ENCODE measurements at places on chromosomes 6 and 20.
A peak's percentile ranks its signal among the peaks of the same experiment; 100 is the strongest.

DNA sequence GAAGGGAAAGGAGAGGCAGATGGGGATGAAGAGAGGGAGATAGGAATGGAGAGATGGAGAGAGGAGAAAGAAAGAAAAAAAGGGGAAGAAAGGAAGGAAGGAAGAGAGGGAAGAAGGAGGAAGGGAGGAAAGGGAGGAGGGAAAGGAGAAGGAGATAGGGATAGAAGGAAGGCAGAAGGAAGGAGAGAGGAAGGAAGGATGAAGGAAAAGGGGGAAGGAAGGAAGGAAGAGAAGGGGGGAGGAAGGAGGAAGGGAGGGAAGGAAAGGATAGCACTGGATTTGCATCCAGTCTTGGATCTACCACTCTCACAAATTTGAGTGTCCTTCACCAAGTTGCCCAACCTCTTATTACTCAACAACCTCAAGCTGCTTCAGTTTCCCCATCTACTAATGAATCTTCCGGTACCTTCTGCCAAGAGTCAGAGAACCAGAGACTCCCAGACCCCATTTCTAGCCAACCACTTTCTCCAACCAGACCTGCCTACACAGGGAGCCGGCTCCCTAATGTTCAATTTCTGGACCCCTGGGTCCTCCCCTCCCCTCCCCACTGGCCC is 79.7 kb upstream of the FOXP4 start:
- no peak for DNase-seq

- DNase-seq: no peak
These were observed 1.6 kb downstream of the SMPDL3A start for GRCh38 chr6:122790423-122791309.

DNA sequence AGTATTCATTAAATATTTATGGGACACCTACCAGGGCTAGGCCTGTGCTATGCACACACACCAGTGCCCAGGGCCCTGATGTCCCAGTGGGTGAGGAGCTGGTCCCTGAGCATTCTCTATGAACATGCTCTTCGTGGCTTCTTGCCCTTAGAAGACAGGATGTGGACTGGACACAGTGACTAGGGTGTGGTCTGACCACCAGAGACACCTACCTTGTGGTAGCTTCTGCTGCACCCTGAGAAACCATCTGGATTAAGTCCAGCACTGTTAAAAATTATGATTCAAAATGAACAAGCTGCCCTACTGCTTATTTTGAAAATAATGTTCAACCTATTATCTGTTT is 112.9 kb upstream of the RPS6KA2 start:
- no peak for DNase-seq

DNA sequence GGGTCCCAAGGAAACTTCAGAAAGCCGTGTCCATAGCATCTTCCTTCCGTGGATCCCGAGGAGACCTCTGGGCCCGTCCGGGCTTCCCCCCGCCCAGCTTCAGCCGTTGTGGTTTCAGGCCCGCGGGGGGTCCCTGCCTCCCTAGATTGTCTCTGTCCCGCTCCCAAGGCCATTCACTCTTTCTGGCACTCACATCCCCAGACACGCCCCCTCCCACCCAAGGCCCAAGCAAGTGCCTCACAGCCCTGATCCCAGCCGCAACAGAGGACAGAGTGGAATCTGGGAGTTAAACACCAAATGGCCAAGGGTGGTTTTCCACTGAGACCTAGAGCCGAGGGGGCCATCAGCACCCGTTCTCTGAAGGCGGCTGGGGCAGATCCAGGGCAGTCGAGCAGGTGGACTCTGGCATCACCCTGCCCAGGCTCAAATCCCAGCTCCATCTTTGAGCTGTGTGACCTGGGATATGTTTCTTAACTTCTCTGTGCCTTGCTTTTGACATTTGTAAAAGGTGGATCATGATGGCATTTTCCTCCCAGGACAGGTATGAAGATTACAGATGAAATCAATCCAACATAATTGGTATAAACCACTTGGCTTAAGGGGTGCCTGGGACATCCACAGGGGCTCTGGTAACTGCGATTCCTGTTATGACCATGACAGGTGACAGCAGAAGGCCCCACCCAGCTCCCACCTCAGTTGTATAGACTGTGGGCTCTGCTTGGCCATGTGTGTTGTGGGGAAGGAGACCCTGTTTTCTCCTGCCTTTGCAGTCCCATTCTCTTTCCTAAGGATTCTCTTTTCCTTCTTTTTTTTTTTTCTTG is 48.1 kb downstream of the CTCFL start:
- no peak for DNase-seq

GRCh38 chr6:3280091-3280490 is 21.3 kb downstream of the PSMG4 start:
- no peak for DNase-seq

DNA sequence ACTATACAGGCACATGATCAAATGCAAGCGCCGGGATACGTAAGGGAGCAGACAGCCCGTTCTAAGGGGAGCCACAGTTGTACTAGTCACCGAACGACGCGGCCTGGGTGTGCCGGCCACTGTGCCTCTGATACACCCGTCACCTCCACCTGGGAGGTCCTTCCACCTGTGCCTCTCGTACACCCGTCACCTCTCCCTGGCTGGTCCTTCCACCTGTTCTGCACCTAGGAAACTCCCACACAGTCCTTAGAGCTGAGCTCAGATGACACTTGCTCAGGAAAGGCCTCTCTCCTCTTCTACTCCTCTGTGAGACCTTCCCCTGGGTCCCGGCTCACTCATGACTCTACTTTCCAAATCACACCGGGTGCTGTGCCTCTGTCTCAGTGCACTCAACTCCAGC is 245.0 kb downstream of the TTLL2 start:
- DNase-seq: no peak

- no peak for DNase-seq
These were observed 32.2 kb downstream of the OPRM1 start for GRCh38 chr6:154071236-154071635.

DNA sequence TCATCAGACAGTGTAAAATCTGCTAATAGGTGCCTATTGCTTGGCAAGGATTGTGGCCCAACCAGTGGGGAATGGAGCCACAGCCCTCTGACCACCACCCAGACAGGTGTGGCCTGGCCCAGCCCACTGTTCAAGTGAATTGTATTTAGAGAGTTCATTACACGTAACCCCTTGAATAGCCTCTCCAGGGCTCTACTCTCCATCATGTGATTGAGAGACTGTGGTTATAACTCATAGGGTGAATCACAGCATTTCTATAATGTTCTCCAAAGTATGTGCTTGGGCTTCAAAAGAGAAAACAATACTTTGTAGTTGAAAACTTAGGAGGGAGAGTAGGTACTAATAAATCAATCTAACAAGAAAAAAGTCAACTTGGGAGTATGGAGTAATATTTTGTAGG is 38.4 kb downstream of the ALDH8A1 start:
- no peak for DNase-seq

DNA sequence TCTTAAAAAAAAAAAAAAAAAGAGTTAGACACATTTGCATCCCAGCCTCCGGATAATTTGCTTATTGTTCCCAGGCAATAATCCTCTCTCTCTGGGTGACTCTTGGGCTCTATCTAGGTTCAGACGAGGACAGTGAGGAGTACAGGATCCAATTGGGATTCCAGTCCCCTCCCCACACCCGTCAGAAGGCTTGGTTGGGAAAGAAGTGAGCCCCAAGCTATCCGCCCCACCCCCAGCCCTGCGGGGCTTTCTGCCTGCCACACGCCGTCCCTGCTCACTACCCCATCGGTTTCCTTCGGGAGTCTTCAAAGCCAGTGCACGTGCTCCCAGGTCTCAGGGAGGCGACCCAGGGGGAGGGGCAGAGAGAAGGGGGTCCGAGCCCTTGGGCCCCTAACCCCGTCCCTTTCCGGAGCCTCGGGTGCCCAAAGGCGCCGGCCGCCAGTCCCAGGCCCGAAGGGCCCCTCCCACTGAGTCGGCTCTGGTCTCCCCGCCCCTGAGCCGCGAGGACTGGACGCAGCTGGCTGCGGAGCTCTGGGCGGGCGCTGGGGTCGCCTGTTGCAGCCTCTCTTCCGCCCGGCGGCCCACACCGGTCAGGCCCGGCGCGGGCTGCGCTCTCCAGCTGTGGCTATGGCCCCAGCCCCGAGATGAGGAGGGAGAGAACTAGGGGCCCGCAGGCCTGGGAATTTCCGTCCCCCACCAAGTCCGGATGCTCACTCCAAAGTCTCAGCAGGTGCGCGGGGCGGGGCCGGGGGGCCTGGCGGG is 2.5 kb downstream of the MYMX start:
- DNase-seq: peak; percentile 15

- no peak for DNase-seq
These were observed 22.4 kb downstream of the MRS2 start for GRCh38 chr6:24425091-24425490.

- no peak for DNase-seq
These were observed 108.4 kb upstream of the SLC22A23 start for GRCh38 chr6:3565291-3565690.

DNA sequence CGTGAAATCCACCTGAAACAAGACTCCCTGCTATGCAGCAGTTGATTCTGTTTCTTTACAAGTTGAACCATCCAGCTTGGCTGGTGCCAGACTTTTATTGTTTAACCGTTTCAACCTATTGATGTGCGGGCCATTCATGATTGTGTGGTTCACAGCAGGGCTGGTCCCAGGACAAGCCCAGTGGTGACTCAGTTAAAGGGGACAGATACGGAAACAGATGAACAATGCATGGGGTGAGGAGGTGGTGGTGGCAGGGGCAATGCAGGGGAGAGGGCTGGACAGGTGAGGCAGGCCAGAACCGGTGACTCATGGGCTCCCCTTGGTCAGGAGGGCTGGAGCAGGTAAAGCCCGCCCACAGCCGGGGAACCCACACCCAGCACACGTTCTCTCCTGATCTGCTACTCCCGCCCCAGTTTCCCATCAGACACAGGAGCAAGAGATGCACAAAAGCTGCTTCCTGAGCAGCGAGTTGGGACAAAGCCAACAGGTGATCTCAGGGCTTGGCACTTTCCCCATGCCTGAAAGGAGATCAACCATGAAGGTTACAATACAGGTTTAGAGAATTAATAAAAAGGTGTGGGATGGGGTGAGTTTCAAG is 232.2 kb downstream of the LY86 start:
- no peak for DNase-seq

- no peak for DNase-seq
These were observed 84.6 kb downstream of the KIF16B start for GRCh38 chr20:16488616-16489015.

GRCh38 chr20:53708129-53708968 is 114.7 kb upstream of the ZNF217 start:
- peak; percentile 24 for DNase-seq

GRCh38 chr6:54579011-54579410 is 267.6 kb upstream of the FAM83B start:
- no peak for DNase-seq

DNA sequence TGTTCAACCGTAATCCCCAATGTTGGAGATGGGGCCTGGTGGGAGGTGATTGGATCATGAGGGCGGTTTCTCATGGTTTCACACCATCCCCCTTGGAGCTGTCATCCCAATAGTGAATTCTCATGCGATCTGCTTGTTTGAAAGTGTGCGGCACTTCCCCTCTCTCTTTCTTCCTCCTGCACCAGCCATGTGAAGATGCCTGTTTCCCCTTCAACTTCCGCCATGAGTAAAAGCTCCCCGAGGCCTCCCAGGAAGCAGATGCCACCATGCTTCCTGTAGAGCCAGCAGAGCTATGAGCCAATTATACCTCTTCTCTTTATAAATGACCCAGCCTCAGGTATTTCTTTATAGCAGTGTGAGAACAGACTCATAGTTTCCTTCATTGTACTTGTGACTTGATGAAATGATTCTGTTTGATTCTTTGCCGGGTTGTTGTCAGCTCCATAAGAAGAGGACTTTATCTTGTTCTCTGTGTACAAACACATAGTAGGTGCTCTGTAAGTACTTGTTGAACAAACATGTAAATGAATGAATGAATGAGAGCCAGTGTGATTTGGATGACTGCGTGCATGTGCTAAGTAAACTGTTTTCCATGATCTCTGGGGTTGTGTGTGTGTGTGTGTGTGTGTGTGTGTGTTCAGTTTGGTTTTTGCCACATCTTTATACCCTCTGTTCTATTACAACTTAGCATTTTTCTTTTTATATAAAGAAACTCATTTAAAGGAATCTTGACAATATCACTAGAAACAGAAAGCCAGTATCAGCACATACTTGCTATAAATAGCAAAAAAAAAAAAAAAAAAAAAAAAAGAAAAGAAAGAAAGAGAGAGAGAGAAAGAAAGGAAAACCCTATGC is 22.5 kb upstream of the PTGIS start:
- no peak for DNase-seq

- DNase-seq: no peak
These were observed 14.5 kb downstream of the BCL2L1 start for GRCh38 chr20:31707994-31708735.

DNA sequence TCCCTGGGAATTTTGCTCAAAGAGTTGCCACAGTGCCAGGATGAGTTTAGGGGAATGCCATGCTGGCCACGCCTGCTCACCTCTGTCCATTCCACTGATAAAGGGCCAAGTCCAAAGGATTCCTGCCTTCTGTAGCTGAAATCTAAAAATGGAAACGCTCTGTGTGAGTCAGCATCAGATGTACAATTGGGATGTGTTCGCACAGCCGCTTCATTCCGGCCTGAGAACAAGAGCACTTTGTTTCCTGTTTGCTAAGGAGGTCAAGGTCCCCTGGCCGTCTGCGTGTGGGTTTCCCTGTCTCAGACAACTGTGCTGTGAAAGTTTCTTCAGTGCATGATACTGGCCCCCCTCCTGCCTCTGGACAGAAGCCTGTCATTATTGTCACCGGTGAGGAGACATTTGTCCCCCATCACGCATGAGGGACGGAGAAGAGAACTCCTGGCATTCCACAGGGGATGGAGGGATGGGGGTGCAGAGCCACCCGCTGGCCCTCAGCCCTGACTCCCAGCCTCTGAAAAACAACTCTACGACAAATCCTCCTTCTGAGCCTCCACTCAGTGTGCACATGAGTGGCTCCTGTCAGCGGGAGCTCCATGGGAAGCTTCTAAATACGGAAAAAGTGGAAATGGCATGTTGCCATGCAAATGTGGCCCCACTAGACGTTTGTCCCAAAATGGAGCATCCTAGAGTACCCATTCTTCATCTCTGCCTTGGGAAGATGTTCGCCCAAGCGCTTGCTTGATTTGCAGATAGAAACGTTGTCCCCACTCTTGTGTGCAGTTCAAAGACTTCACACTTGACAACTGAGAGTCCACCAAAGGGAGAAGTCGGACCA is 143.5 kb upstream of the AFDN start:
- DNase-seq: no peak

GRCh38 chr6:4459032-4459431 is 317.2 kb upstream of the CDYL start:
- DNase-seq: no peak

GRCh38 chr6:131721161-131721560 is 10.3 kb upstream of the CTAGE9 start:
- no peak for DNase-seq

DNA sequence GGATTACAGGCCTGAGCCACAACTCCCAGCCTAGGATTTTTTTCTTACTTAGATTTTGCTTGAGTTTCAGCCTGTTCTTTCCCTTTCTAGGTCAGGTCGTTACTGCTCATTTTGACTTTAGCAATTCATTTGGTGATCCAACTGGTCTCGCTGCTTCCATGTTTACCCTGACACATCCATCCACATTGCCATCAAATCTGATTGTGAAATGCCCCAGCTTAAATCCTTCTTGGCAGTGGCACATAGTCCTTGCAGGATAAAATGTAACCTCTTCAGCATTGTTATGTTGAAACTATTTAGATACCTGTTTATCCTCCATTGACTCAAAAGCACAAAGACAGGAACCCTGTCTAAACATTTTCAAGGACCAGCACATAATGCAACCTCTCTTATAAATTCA is 77.2 kb downstream of the DNAH8 start:
- no peak for DNase-seq

- DNase-seq: no peak
These were observed 79.5 kb upstream of the ISM1 start for GRCh38 chr20:13141546-13141945.

All from stimulated activated CD4-positive, alpha-beta T cell treated with anti-CD3 and anti-CD28 coated beads, Interleukin-1b, Interleukin-23, amount 100 ng/mL, for 4 hours (primary cell).